Fibroblast of mammary gland (primary cell): ENCODE measurements at places on chromosomes 2 and 18.

DNA sequence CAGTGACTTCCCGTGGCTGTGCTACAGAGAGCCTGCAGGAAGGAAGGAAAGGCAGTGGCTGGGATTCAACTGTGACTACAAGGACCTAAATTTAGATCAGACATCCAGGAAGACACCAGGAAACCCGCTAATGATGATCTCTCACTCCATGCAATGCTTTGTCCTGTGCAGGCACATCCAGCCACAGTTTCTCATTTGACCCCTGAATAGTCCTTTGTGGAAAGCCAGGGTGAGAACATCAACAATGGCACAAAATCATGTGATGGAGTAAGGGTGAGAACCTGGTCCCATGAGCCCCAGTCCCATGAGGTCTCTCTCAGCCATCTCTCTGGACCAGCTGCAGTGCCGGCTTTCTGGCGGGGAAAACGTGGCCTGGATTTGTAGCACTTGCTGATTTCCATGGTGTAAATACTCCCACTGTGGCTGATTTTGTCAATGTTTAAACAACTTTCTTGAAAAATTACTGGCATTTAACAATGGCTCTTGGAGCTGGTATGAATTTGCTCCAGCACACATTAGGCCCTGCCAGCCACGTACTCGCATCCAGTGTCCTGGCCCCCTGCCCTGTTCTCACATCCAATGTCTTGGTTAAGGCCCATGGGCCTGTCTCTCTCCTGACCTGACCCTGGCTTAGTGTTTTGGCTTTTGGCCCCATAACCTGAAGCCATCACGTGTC, 159.0 kb upstream of the HAAO start:
- DNase-seq: no peak

- DNase-seq: peak; percentile 38
These were observed 218.2 kb downstream of the HRH4 start for GRCh38 chr18:24678626-24679025.

DNA sequence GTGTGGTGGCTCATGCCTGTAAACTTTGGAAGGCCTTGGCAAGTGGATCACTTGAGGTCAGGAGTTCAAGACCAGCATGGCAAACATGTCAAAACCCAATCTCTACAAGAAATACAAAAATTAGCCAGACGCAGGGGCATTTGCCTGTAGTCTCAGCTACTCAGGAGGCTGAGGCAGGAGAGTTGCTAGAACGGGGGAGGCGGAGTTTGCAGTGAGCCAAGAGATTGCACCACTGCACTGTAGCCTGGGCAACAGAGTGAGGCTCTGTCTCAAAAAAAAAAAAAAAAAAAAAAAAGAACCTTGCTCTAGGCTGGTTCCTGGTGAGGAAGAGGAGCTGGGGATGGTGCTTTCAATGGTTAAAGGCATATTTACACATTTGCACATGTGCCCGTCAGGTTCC, 129.4 kb downstream of the LYPD6B start:
- no peak for DNase-seq

DNA sequence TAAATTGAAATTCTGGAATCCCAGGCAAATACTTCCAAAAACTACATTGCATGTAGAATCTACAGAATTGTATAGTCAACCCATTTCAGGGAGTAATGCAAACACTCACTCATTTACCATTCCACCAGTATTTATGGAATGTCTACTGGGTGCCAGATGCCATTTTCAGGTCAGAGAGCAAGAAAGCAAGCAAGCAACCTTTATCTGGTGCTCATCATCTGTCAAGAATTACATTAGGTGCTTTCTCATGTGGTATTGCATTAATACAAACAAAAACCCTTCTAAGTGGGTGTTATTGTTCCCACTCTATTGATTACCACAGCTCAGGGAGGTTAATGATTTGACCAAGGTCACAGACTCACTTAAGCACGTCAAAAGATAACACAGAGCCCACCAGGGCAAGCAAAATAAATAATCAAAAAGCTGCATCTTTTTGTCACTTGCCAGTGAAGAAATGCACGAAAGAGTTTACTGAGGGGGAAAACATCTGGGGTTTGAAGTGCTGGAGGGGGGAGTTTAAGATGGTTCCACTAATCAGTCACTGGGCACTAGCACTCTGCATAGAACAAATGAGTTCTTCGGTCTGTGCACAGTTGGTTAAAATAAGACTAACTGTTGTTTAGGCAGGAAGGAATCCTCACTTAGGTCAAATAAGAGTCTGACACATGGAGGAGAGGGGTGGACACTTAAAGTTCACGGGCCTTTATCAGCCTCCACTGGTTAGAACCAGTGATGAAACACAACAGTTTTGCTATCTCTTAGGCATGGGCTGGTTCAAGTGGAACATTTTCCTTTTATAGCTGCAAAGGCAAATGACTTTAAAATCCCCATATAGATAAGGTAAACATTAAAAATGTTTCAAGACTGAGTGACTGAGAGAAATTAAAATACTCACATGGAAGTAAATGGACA, 208.8 kb downstream of the CDH2 start:
- DNase-seq: no peak

- DNase-seq: no peak
These were observed 6.7 kb downstream of the UXS1 start for GRCh38 chr2:106187273-106187891.

GRCh38 chr18:47512056-47512455, 260.6 kb upstream of the SKOR2 start:
- no peak for DNase-seq

DNA sequence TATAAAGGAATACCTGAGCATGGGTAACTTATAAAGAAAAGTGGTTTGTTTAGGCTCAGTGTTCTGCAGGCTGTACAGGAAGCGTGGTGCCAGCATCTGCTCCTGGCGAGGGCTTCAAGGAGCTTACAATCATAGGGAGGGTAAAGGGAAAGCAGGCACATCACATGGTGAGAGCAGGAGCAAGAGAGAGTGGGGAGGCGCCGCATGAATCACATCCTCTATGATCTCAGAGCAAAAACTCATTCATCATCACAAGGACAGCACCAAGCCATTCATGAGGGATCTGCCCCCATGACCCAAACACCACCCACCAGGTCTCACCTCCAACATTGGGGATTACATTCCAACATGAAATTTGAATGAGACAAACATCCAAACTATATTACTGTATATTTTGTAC, 32.5 kb downstream of the R3HDM1 start:
- peak; percentile 66 for DNase-seq

GRCh38 chr2:218284106-218284811, 8.0 kb downstream of the TMBIM1 start:
- DNase-seq: peak; percentile 92

- DNase-seq: no peak
These were observed 411 bp downstream of the NARS1 start for GRCh38 chr18:57621246-57621604.
